ENCODE measurements at places on chromosomes 13 and 19. TPM values are rescaled to one million over a fixed set of nuclear protein-coding genes. Genes with fewer than 3 reads are reported as not detected.

Gene LILRB3
- total RNA-seq: not detected

Gene CRB3
- total RNA-seq: not detected

Gene MAMSTR
- 2.7 TPM for total RNA-seq

Gene ZNF681
- total RNA-seq: 0.29 TPM

Gene MOB3A
- 62.0 TPM for total RNA-seq

Gene CYP2A6
- total RNA-seq: not detected

Gene DZIP1
- total RNA-seq: 23.4 TPM

Gene KIR3DL1
- total RNA-seq: not detected

Gene CLEC4G
- total RNA-seq: not detected

Gene ELSPBP1
- not detected for total RNA-seq

Gene DNAAF3
- 0.71 TPM for total RNA-seq

Gene SIGLEC10
- not detected for total RNA-seq

Gene TBXA2R
- total RNA-seq: 8.6 TPM

Gene ZIC2
- 0.18 TPM for total RNA-seq

Gene TNNI3
- total RNA-seq: not detected

Gene NOTCH3
- 12.2 TPM for total RNA-seq

Gene SIGLEC11
- total RNA-seq: not detected

Gene ZSCAN4
- total RNA-seq: not detected

Measured in myometrial cell (primary cell).